CD8-positive, alpha-beta memory T cell (primary cell): ENCODE measurements at places on chromosomes 11 and 22. TPM values are rescaled to one million over a fixed set of nuclear protein-coding genes. Genes with fewer than 3 reads are reported as not detected.

GRCh38 chr22:47386812-47387510, 624.5 kb downstream of the TBC1D22A start:
- no peaks in the 10 kb centered on the region for H3K4me1 ChIP-seq
- H3K27me3 ChIP-seq: no peaks in the 10 kb centered on the region
- no peak overlapping the region for H3K4me3 ChIP-seq
- H3K36me3 ChIP-seq: no peaks in the 10 kb centered on the region
- no peak overlapping the region for H3K27ac ChIP-seq

GRCh38 chr11:107619926-107620325, 29.0 kb downstream of the ELMOD1 start:
- no peaks in the 10 kb centered on the region for H3K4me1 ChIP-seq
- H3K36me3 ChIP-seq: no peaks in the 10 kb centered on the region
- no peaks in the 10 kb centered on the region for H3K27me3 ChIP-seq

DNA sequence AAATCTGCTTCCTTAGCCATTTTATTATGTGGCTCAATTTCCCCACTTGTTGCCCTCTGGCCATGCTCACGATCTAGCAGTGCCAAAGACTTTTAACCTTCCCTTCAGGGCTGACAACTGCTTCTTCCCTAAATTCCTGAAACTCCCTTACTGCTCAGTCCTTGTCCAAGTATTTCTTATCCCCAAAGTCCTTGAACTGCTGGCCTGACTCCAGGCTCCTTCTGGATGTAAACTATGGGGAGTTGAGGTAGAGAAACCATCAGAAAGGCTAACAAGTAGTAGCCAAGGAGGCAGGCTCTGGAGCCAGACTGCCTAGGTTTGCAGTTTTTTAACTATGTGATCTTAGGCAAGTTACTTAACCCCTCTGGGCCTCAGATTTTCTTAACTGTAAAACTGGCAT, 258.7 kb upstream of the CCDC90B start:
- H3K36me3 ChIP-seq: no peaks in the 10 kb centered on the region
- no peak overlapping the region for H3K4me3 ChIP-seq
- H3K27me3 ChIP-seq: no peaks in the 10 kb centered on the region
- DNase-seq: no peak

DNA sequence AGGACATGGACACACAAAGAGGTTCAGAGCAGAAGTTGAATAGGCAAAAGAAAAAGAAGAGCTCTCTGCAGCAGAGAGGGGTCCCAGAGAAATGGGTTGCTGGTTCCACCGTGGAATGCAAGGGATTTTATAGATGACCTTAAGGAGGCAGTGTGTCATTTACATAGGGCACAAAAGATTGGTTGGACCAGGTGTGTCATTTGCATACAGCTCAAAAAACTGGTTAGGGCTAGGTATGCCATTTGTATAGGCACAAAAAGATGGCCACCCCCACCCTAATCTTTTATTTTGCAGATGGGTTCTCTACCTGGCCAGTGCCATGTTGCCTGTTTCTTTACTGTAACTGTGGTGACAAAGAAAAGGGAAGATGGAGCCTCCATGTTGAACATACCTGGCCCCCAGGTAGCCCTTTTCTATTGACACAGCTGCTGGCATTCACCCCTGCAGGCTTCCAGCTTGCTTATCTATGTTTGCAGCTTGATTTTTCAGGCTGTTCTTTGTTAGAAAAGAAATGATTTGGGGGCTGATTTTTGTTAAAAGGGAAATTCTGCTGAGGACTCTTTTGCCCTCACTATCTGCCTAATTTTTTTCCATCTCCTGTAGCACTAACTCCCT, 3.1 kb upstream of the CAVIN3 start:
- no peak overlapping the region for H3K27ac ChIP-seq
- H3K36me3 ChIP-seq: no peaks in the 10 kb centered on the region
- H3K4me3 ChIP-seq: no peak overlapping the region
- no peaks in the 10 kb centered on the region for H3K4me1 ChIP-seq
- peaks cover 4% of the 10 kb centered on the region for H3K27me3 ChIP-seq
- no peak for DNase-seq

GRCh38 chr11:9052316-9052715, 39.1 kb downstream of the SCUBE2 start:
- no peak overlapping the region for H3K27ac ChIP-seq
- H3K27me3 ChIP-seq: no peaks in the 10 kb centered on the region
- no peak for DNase-seq
- no peaks in the 10 kb centered on the region for H3K36me3 ChIP-seq
- no peak overlapping the region for H3K4me3 ChIP-seq
- no peaks in the 10 kb centered on the region for H3K4me1 ChIP-seq

GRCh38 chr11:68658097-68658496, 26.2 kb upstream of the GAL start:
- no peak overlapping the region for H3K27ac ChIP-seq
- H3K4me3 ChIP-seq: no peak overlapping the region

GRCh38 chr11:26557666-26558065, 14.4 kb downstream of the MUC15 start:
- H3K36me3 ChIP-seq: no peaks in the 10 kb centered on the region
- H3K4me1 ChIP-seq: no peaks in the 10 kb centered on the region
- no peak overlapping the region for H3K27ac ChIP-seq

- H3K4me1 ChIP-seq: no peaks in the 10 kb centered on the region
- DNase-seq: no peak
- no peak overlapping the region for H3K27ac ChIP-seq
- no peaks in the 10 kb centered on the region for H3K27me3 ChIP-seq
These were observed 20.8 kb downstream of the CCDC90B start for GRCh38 chr11:83265331-83265730.

GRCh38 chr22:37269936-37270678, 12.2 kb upstream of the CYTH4 start:
- DNase-seq: no peak
- H3K4me3 ChIP-seq: no peak overlapping the region
- H3K4me1 ChIP-seq: peaks cover 25% of the 10 kb centered on the region
- H3K36me3 ChIP-seq: no peaks in the 10 kb centered on the region
- H3K27me3 ChIP-seq: no peaks in the 10 kb centered on the region

DNA sequence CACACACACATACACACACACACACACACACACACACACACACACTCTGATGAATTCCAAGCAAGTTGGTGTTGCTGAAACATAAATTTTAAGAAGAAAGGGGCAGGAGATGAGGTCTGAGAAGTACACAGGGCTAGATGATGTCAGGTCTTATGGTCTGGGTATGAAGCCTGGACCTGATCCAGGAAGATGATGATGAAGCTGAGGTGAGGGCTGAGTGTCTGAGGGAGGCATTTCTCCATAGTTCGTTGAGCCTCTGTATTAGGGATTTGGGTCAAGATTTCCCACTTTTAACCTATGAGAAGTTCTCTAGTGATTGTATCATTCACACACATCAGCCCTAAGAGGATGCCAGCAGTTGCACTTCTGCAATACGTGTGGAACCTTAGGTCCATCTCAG, 32.6 kb downstream of the KREMEN1 start:
- H3K4me3 ChIP-seq: no peak overlapping the region
- H3K27ac ChIP-seq: no peak overlapping the region
- DNase-seq: no peak
- no peaks in the 10 kb centered on the region for H3K27me3 ChIP-seq
- no peaks in the 10 kb centered on the region for H3K36me3 ChIP-seq

DNA sequence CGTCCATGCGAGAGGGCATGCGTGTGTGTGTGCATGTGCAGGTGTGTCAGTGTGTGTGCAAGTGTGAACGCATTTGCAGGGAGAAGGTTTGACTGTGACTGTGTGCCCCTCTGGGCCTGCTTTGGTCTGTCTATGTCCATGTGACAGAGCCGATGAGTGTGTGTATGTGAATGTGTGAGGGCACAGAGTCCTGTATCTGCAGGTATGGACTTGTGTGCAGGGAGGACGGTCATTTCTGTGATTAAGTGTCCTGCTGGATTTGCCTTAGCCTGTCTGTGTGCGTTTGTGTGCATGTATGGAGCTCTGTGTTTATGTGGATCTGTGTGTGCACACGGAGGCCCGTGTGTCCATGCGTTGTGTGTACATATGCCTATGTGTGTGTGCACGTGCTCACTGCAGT, 5.4 kb downstream of the EMID1 start:
- no peak overlapping the region for H3K4me3 ChIP-seq
- H3K27ac ChIP-seq: no peak overlapping the region
- H3K4me1 ChIP-seq: no peaks in the 10 kb centered on the region
- no peak for DNase-seq

GRCh38 chr22:30158744-30159500, 78.7 kb downstream of the HORMAD2 start:
- H3K4me3 ChIP-seq: no peak overlapping the region
- no peak overlapping the region for H3K27ac ChIP-seq
- no peaks in the 10 kb centered on the region for H3K27me3 ChIP-seq
- no peaks in the 10 kb centered on the region for H3K36me3 ChIP-seq

- no peak overlapping the region for H3K27ac ChIP-seq
- H3K27me3 ChIP-seq: no peaks in the 10 kb centered on the region
- no peak for DNase-seq
- no peak overlapping the region for H3K4me3 ChIP-seq
These were observed 48.4 kb upstream of the INCENP start for GRCh38 chr11:62075438-62075837.

DNA sequence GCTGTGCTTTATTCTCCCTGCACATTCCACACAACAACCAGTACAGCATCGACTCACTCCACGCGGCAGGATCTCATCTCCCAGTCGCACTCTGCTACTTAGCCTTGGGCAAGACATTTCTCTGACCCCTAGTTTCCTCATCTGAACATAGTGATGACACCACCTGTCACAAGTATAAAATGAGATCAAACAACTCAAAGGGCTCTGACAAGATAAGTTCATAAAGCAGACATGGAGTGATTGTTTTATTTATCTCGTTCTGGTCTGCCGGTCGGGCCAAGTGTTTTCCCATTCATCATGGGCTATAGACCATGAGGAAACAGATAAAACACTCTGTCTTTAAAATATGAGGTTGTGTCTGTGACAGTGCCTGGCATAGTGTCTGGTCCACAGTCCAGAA, 35.0 kb downstream of the DSCAML1 start:
- no peaks in the 10 kb centered on the region for H3K4me1 ChIP-seq
- H3K36me3 ChIP-seq: no peaks in the 10 kb centered on the region

- no peak for DNase-seq
- H3K36me3 ChIP-seq: peaks cover 11% of the 10 kb centered on the region
- H3K4me3 ChIP-seq: no peak overlapping the region
These were observed 11.7 kb downstream of the SAA1 start for GRCh38 chr11:18277565-18278271.

- no peaks in the 10 kb centered on the region for H3K36me3 ChIP-seq
- H3K27me3 ChIP-seq: no peaks in the 10 kb centered on the region
- H3K4me1 ChIP-seq: no peaks in the 10 kb centered on the region
- H3K4me3 ChIP-seq: no peak overlapping the region
- H3K27ac ChIP-seq: no peak overlapping the region
These were observed 17.5 kb downstream of the CDC45 start for GRCh38 chr22:19497245-19497644.

GRCh38 chr11:35427071-35427470, 7.7 kb upstream of the SLC1A2 start:
- H3K4me3 ChIP-seq: no peak overlapping the region
- H3K4me1 ChIP-seq: no peaks in the 10 kb centered on the region
- no peaks in the 10 kb centered on the region for H3K36me3 ChIP-seq
- peaks cover 9% of the 10 kb centered on the region for H3K27me3 ChIP-seq
- H3K27ac ChIP-seq: no peak overlapping the region
- no peak for DNase-seq

- no peak overlapping the region for H3K4me3 ChIP-seq
- no peak for DNase-seq
- peak overlapping the region; percentile 92 for H3K27ac ChIP-seq
- H3K27me3 ChIP-seq: no peaks in the 10 kb centered on the region
These were observed 1.7 kb upstream of the TUT1 start for GRCh38 chr11:62592989-62593421.

DNA sequence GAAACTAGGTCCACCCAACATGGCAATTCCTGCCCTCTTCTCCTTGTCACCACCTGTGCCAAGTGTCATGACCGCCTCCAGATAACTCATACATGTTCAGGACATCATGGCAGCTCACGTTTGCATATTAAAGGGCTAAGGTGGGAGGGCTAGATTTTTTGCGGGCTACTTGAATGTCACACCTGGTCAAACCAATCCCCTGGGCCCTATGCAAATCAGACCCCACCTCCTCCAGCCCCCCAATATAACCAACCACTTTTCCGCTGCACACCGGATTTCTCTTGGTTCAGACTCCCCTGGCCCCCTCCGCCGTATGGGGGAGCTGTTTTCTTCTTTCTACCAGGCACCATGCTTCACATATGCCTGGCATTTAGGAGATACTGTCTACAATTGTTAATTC, 12.6 kb downstream of the UPB1 start:
- no peaks in the 10 kb centered on the region for H3K36me3 ChIP-seq
- DNase-seq: no peak
- H3K27ac ChIP-seq: no peak overlapping the region
- H3K4me1 ChIP-seq: no peaks in the 10 kb centered on the region
- no peak overlapping the region for H3K4me3 ChIP-seq
- no peaks in the 10 kb centered on the region for H3K27me3 ChIP-seq

GRCh38 chr11:97764605-97765004, 1256.1 kb upstream of the CNTN5 start:
- H3K4me1 ChIP-seq: no peaks in the 10 kb centered on the region
- H3K27ac ChIP-seq: no peak overlapping the region
- H3K36me3 ChIP-seq: no peaks in the 10 kb centered on the region
- H3K4me3 ChIP-seq: no peak overlapping the region
- no peaks in the 10 kb centered on the region for H3K27me3 ChIP-seq

DNA sequence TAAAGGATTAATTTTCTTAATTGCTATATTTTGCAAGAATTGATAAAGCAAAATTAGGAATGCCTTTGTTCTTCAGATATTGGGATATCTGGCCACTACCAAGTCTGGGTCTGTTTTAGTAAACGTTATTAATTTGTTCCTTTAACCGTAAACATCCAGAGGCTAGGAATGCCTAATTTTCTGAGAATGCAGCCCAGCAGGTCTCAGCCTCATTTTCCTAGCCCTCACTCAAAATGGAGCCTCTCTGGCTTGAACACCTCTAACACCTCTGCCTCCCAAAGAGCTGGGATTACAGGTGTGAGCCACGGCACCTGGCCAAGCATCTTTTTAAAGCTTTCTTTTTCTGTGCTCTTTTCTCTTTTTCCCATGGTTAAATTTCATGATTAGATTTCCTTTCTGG, 18.4 kb downstream of the TMEM135 start:
- H3K27ac ChIP-seq: no peak overlapping the region
- no peaks in the 10 kb centered on the region for H3K4me1 ChIP-seq
- no peaks in the 10 kb centered on the region for H3K27me3 ChIP-seq
- no peaks in the 10 kb centered on the region for H3K36me3 ChIP-seq
- no peak overlapping the region for H3K4me3 ChIP-seq

GRCh38 chr11:114121804-114122504, 62.4 kb downstream of the ZBTB16 start:
- H3K27me3 ChIP-seq: no peaks in the 10 kb centered on the region
- H3K4me3 ChIP-seq: no peak overlapping the region
- H3K27ac ChIP-seq: no peak overlapping the region
- H3K36me3 ChIP-seq: no peaks in the 10 kb centered on the region

The CBL gene
- 25.9 TPM for total RNA-seq

The GAL3ST3 gene
- not detected for total RNA-seq

The CCDC188 gene
- total RNA-seq: not detected

The TOM1 gene
- 17.0 TPM for total RNA-seq

The WBP2NL gene
- 0.66 TPM for total RNA-seq

The MED17 gene
- total RNA-seq: 39.4 TPM

The NDUFS8 gene
- total RNA-seq: 140 TPM

The MYO7A gene
- 0.31 TPM for total RNA-seq

The BATF2 gene
- 0.11 TPM for total RNA-seq

The PLA2G6 gene
- 34.1 TPM for total RNA-seq

The TLCD5 gene
- 1.7 TPM for total RNA-seq

The DNAJB7 gene
- not detected for total RNA-seq

The GGT5 gene
- not detected for total RNA-seq

The MIOX gene
- total RNA-seq: 0.31 TPM
